ENCODE measurements at places on chromosomes 5 and 9.

GRCh38 chr5:68290260-68290674, 74.7 kb downstream of the PIK3R1 start:
- no peak for DNase-seq

GRCh38 chr9:4333787-4334186, 33.9 kb upstream of the GLIS3 start:
- DNase-seq = no peak

DNA sequence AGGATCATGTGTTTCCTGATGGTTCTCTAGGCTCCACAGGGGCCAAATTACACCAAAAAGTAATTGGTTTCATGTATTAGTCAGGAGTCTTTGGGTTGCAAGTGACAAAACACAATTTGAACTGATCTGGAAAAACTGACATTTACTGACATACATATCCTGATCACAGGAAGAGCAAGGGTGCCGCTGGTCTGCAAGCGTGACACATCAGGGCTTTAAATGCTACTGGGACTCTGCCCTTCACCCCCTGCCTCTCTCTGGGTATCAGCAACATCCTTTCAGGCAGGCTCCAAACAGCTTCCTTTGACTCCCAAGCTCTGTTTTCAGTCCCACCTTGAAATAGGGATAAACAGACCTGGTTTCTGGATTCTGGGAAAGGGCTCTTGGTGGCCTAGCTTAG, 197.5 kb downstream of the PALM2AKAP2 start:
- DNase-seq = no peak

DNA sequence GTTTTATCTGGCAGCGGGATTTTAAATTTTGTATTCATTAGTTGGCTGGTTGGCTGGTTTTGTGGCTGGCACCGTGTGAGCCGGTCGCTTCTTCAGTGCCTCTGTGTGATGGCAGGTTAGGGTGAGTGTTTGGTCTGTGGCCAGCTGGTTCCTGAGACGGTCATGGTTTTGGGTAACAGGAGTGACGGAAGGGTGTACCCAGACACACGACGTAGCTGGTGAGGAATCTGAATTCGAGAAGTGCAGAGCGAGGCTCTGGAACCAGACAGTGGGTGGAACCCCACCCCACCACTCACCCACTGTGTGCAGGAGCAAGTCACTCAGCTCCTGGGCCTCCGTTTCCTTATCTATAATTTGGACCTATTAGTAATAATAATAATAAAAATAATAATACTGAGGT, 2.7 kb downstream of the BTNL9 start:
- no peak for DNase-seq

DNA sequence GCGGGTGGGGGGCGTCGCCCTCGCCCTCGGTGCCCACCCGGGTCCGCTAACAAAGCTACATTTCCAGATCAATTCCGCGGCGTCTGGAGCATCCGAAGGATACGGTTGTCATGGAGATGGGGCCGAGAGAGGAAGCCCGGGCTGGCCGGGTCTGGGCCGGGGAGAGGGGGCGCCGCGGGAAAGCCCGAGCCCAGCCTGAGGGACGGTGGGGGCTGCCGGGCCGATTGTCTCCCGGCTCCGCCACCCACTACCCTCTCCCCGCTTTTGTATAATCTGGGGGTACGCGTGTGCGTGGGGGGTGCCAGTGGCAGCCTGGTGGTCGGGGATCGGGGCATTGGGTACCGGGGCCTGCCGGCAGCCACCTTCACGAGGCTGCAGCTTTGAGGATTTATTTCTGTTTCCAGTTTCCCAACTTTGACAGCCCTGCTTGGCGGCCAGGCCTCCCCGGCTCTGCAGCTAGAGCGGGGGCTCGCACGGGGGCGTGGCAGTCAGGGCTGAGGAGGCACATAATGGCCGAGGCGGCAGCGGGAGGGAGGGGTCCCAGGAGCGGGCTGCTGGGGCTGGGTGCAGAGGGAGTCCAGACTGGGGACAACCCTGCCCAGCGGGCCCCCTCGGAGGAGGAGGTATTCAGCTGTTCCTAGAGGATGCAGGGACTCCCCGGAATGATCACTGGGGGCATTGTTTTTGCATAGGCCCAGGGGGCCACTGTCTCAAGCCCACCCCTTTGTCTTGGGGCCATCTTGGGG, 626 bp downstream of the PSD2 start:
- DNase-seq = no peak
